ENCODE measurements at places on chromosomes 6 and 20.

GRCh38 chr6:119129148-119129967 is 50.9 kb upstream of the FAM184A start:
- DNase-seq, result no peak

- DNase-seq, result no peak
Observed at GRCh38 chr6:130796313-130796905, 30.8 kb upstream of the SMLR1 start.

DNA sequence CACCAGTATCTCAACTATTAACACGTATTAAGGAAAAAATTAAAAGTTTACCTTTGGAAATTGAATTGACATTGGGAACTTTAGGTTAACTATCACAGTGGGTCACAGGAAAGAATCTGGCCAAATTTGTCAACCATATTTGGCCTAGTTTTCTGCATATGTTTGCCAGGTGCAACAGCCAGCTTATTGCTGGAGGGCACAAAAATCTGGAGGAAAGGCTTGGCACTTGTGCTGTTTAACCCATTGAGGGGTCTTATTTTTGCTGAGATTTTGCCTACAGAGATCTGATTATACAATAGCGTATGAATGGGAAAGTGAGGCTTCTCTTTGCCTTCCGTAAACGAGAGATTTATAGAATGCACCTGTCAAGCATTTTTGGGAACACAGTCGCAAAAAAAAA is 190.4 kb downstream of the PRL start:
- DNase-seq, result no peak

GRCh38 chr20:55456316-55456940 is 548.9 kb downstream of the CBLN4 start:
- DNase-seq, result no peak

DNA sequence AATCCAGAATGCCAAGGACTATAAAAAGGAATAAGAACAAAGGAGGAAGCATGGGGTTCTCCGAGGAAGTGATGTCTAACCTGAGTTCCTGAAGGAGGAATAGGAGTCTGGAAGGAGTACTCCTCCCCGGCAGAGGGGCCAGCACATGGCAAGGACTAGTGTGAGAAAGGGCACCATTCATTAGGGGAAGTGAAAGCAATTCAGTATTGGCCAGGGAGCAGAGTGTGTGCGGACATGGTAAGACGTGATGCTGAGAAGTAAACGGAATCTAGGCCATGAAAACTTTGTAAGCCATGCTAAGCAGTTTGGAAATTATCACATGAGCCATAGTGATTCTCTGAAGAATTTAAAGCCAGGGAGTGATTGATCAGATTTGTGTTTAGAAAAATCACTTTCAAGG is 218.9 kb upstream of the PRDM1 start:
- DNase-seq, result no peak
